ENCODE measurements at places on chromosomes 7 and 10. TPM values are rescaled to one million over a fixed set of nuclear protein-coding genes. Genes with fewer than 3 reads are reported as not detected.

GRCh38 chr10:5975641-5976473 is 1.5 kb downstream of the IL15RA start:
- peak overlapping the region; percentile 62 for H3K4me3 ChIP-seq
- H3K4me1 ChIP-seq = peaks cover 3% of the 10 kb centered on the region
- H3K36me3 ChIP-seq = no peaks in the 10 kb centered on the region
- no peak for DNase-seq
- H3K27me3 ChIP-seq = peaks cover 87% of the 10 kb centered on the region

GRCh38 chr7:30367561-30367960 is 83.2 kb downstream of the ZNRF2 start:
- no peak overlapping the region for H3K27ac ChIP-seq
- no peaks in the 10 kb centered on the region for H3K27me3 ChIP-seq
- peaks cover 9% of the 10 kb centered on the region for H3K4me1 ChIP-seq
- H3K36me3 ChIP-seq = no peaks in the 10 kb centered on the region
- DNase-seq = no peak

DNA sequence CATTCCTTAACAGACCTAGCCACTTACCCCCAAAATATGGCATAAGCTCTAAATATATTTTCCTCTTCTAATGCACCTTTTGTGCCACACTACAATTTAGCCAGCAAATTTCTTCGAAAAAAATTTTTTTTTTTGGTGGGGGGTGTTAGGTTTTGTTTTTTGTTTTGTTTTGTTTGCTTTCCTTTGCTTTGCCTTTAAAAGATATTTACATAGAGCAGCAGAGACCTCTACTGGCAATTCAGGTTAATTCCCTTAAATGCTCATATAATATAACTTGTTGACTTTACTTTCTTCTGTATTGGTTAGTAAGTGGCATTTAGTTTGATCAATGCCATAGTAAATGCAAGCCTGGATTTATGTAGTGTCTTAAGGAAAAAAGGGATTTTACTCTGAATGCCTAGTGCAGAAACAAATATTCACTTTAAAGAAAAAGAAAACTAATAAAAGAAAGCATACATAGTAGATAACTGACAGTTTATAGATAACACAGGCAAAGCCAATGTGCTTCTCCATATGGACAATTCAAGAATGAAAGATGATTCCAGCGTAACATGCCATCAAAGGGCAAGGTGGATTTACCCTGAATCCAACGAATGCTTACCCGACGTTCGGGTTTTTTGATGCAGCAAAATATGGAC is 1250.6 kb downstream of the GATA3 start:
- no peak overlapping the region for H3K4me3 ChIP-seq
- no peak overlapping the region for H3K27ac ChIP-seq
- no peaks in the 10 kb centered on the region for H3K4me1 ChIP-seq

DNA sequence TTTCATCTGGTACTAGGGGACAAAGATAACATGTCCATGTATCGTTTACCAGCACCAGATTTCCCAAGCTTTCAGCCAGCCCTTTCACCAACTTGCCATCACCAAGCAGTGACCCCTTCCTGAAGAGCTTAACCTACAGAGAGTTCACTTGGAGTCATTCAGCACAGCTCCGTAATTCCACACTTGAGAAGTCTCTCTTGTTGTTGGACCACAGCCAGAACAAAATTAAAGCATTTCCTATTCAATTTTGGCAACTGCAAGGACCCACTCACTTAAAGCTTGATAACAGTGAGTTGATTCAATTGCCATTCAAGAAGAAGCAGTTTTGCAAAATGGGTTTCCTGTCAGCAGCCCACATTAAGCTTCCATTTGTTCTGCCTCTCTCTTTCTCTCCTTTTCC is 88.5 kb upstream of the LRRTM3 start:
- H3K27ac ChIP-seq = no peak overlapping the region
- no peak overlapping the region for H3K4me3 ChIP-seq
- no peaks in the 10 kb centered on the region for H3K36me3 ChIP-seq
- no peak for DNase-seq

GRCh38 chr7:46290374-46291049 is 369.4 kb upstream of the IGFBP3 start:
- DNase-seq = no peak
- no peak overlapping the region for H3K27ac ChIP-seq
- H3K4me3 ChIP-seq = no peak overlapping the region

Gene GPR15LG
- not detected for total RNA-seq

Gene RAPGEF5
- total RNA-seq = 4.6 TPM

Gene PGAM2
- 11.3 TPM for total RNA-seq

Gene FAM200A
- total RNA-seq = 21.1 TPM

Gene WDR91
- 7.2 TPM for total RNA-seq

Gene C7orf33
- total RNA-seq = not detected
